ENCODE measurements at places on chromosomes 12 and 14.

- DNase-seq = peak; percentile 28
These were observed 780.7 kb downstream of the FLRT2 start for GRCh38 chr14:86310611-86311010.

GRCh38 chr12:32515137-32515873, 115.9 kb downstream of the FGD4 start:
- DNase-seq = no peak

DNA sequence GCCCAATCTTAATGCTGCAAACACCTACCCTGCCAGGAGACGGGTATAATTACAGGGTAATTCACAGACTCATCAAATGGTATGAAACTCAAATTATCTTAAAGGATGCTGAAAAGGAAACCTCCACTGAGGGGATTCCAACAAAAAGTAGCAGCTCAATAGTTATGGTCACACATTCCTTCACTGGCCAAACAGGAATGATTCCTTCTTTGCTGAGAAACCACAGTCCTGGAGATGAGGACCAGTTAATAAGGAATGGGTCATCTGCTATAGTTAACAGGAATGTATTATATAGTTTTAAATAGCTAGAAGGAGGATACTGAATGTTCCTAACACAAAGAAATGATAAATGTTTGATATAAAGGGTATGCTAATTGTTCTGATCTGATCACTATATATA, 136.9 kb downstream of the STXBP6 start:
- no peak for DNase-seq

DNA sequence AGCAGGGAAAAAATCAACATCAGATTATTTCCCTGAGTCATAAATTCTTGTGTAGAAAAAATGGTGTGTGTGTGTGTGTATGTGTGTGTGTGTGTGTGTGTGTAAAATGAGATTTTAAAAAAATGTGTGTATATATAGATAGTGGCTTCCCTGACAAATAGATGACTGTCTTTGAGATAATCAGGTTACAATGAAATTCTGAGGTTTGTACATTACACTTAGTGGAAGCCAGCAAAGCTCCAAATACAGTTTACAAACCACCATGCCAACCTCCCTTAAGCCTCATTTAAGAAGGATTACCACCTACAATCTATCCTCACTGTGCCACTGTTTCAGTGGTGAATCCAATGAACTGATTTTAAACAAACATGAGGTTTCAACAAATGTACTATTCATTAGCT, 93.8 kb downstream of the MED13L start:
- peak; percentile 59 for DNase-seq

GRCh38 chr12:109264095-109264942, 44.8 kb downstream of the FOXN4 start:
- DNase-seq = peak; percentile 71

DNA sequence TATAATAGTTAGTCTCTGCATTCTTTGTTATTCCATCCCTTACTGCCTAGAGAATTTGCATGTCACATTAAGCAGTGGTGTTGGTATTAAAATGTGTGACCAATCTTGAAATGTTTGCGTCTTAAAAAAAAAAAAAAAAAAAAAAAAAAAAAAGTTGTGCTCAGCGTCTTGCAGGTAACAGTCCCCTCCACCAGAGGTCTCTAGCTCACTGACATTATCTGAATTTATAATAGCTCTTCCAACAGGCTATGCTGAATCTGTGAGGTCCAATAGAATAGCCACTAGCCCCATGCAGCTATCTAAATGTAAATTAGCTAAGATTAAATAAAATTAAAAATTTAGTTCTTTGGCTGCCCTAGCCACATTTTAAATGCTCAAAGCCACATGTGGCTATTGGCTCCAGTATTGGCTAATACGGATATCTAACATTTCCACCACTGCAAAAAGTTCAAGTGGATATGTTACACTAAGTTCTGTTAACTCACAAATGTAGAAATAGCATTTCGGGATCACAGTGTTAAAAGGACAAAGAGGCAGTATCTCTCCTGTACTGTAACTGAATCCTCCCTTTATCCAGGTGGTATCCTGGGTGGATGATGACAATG, 28.7 kb downstream of the NKX2-8 start:
- DNase-seq = peak; percentile 27

DNA sequence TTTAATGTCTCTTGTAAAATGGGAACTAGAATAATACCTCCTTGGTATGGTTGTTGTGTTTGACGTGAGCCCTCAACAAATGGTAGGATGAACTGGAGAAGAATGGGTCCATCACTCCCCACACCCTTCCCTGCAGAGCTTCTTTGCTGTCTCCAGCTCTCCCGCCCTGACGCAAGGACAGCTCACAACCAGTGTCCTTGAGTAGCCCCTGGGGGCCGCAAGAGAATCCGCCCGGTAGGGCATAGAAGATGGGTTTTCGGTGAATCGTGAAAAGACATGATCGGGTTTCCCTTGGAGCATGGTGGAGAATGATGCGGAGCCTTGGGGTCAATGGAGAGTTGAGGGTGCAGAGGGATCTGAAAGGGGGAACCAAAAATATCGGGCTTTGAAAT, 6.1 kb upstream of the PAX9 start:
- DNase-seq = no peak

GRCh38 chr12:61758661-61759060, 501.5 kb upstream of the USP15 start:
- DNase-seq = no peak

GRCh38 chr12:98456576-98457573, 58.5 kb upstream of the TMPO start:
- no peak for DNase-seq

- DNase-seq = peak; percentile 32
These were observed 47.0 kb upstream of the SLC2A13 start for GRCh38 chr12:40152783-40153383.

DNA sequence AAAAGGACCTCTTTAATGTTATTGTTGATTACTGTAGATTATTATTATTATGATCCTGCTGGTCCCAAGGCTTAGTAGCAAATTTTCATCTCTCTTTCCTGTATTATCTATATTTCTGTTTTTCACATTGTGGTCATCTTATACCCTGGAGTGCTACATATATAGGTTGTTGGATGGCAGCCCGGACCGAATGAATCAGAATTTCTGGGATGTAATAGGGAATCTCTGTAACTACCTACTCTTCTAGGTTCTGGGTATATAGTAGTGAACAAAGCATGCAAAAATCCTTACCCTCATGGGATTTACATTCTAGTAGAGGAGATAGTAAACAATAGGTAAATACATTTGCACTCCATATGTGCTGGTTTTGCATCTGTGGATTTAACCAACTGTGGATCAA, 31.4 kb downstream of the NUBPL start:
- no peak for DNase-seq

DNA sequence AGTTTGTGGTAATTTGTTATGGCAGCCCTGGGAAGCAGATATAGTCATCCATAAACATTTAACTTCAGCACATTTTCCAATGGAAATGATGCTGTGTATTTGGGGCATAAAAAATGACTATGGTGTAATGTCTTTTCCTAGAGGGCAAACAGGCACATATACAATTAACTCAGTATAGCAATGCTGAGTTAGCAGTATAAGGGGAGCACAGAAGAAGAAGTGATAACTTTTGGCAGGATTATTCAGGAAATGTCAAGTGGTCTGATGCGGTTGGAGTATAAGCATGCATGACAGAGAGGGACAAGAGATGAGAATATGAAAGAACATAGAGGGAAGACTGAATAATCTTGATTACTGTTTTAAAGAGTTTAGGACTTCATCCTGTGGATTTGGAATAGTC, 55.3 kb upstream of the PRKD1 start:
- no peak for DNase-seq

- no peak for DNase-seq
These were observed 4.9 kb upstream of the MAX start for GRCh38 chr14:65107200-65107599.

- no peak for DNase-seq
These were observed 11.4 kb downstream of the EVL start for GRCh38 chr14:100076606-100077005.

Measured in SJCRH30 (cell line).